ENCODE measurements at places on chromosomes 5 and 9. TPM values are rescaled to one million over a fixed set of nuclear protein-coding genes. Genes with fewer than 3 reads are reported as not detected.

GRCh38 chr5:95060098-95060497, 224.8 kb downstream of the MCTP1 start:
- DNase-seq, result no peak

DNA sequence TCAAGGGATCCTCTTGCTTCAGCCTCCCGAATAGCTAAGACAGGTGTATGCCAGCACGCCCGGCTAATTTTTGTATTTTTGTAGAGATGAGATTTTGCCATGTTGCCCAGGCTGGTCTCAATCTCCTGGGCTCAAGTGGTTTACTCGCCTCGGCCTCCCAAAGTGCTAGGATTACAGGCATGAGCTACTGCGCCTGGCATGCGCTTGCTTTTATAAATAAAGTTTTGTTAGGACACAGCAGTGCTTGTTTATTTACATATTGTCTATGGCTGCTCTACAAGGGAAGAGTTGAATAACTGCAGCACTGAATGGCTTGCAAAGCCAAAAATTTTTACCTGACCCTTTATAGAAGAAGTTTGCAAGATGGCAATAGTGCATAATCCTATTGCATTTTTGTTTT, 27.7 kb downstream of the GPR21 start:
- no peak for DNase-seq

DNA sequence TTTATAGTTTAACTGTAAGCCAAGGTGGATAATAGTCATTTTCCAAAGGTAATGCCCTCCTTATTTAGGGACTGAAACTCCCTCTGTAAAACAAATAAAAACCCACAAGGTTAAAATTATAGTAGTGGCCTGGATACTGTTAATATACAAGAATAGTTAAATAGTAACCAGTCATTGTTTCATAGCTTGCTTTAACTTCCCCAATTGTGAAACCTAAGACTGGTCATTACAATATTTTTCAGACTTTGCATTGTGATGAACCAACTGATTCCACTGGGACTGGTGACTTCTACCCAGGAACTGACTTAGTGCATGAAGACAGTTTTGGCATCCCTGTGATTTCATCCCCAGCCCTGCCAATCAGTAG, 162.6 kb downstream of the SMC2 start:
- no peak for DNase-seq

GRCh38 chr5:122330881-122331280, 18.8 kb downstream of the SNCAIP start:
- no peak for DNase-seq

GRCh38 chr5:95909738-95910137, 51.9 kb downstream of the ELL2 start:
- DNase-seq, result no peak

GRCh38 chr9:87681271-87682061, 44.5 kb upstream of the CTSL start:
- no peak for DNase-seq

DNA sequence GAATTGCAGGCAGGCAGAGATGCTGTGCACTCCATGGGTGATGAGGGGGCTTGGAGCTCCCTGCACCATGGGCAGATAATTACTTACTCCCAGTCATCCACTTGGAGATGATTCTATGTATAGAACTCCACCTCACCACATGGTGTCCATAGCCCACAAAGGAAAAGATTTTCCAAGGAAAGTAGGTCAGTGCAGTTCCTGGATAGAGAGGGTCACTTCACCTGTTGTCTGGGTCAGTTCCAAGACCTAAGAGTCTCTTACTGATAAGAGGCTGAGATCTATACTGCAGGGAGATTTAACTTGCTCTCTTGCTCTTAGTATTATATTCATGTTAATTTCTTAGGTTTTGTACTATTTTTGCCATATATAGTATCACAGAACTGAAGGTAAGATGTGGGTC, 113.9 kb upstream of the BRINP1 start:
- DNase-seq, result no peak

The AK8 gene
- 0.22 TPM for total RNA-seq

The RPL35 gene
- total RNA-seq, result 621 TPM

The F2RL1 gene
- 0.62 TPM for total RNA-seq

The PALM2AKAP2 gene
- total RNA-seq, result 87.5 TPM

The NUTM2G gene
- total RNA-seq, result not detected

The WDR38 gene
- not detected for total RNA-seq

The SLC46A2 gene
- total RNA-seq, result not detected

All from Right ventricle myocardium superior (tissue), 1 donor.